Stimulated activated CD4-positive, alpha-beta T cell treated with anti-CD3 and anti-CD28 coated beads, TNF-alpha, amount 100 ng/mL, for 24 hours (primary cell): ENCODE measurements at places on chromosomes 11 and 22.

GRCh38 chr11:2810411-2811205, 75.0 kb downstream of the CDKN1C start:
- DNase-seq, result no peak

- DNase-seq, result no peak
Measured at GRCh38 chr11:16977136-16977993, 36.8 kb downstream of the PLEKHA7 start.

- no peak for DNase-seq
Measured at GRCh38 chr11:68460741-68461574, at the start of gene PPP6R3. Gene PPP6R3 (plus strand): TSS chr11:68460752. CDS start chr11:68537665, 76,913 bp downstream.

GRCh38 chr11:79054636-79055035, 386.2 kb downstream of the TENM4 start:
- no peak for DNase-seq

DNA sequence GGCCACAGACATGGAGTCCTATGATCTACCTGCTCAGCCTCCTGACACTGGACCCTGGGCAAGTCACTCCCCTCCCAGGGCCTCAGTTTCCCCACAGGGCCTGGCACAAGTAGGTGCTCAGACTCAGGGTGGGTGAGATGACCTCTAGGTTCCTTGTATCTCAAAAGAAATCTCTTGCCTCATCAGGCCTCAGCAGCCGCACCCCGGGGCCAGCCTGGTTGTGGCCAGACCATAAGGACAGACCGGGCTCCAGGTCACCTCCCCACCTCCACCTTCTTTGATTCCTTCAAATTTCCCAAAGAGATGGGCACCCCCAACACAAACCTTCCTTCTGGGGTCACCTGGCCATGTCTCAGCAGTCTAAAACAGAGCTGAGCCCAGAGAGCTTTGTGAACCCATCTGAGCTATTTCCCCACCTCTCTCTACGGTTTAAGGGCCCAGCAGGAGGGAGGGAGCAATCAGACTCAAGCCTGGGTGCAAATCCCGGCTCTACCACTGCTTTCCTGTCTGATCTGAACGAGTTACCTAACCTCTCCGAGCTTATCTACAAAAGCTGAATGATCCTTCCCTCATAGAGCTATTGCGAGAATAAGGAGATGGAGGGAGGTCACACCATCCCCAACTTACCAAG, 2.5 kb upstream of the APOL4 start:
- DNase-seq, result no peak
